AG04449 (cell line): ENCODE measurements at places on chromosomes 7 and 10.

GRCh38 chr7:155998328-155998691 lies 186.0 kb upstream of the SHH start:
- DNase-seq: no peak

GRCh38 chr7:20786049-20786412 lies 655 bp downstream of the SP8 start:
- no peak for DNase-seq

DNA sequence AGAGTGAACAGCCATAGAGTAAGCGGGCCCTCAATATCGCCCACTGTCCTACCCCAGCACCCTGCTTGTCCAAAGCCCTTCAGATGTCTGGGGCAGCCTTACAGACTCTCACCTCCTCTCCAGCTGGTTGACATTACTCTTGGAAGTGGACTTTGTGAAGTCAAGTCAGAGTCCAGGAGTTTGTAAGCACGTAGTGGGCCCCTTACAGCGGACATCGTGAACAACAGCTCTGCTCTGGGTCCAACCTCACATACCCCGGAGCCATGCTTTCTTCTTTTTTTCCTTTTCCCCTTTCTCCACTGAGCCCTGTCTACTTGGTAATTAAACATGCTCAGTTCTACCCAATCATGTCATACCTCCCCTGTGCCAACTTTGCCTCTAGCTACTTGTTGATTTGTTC lies 17.5 kb downstream of the HNRNPF start:
- DNase-seq: no peak

DNA sequence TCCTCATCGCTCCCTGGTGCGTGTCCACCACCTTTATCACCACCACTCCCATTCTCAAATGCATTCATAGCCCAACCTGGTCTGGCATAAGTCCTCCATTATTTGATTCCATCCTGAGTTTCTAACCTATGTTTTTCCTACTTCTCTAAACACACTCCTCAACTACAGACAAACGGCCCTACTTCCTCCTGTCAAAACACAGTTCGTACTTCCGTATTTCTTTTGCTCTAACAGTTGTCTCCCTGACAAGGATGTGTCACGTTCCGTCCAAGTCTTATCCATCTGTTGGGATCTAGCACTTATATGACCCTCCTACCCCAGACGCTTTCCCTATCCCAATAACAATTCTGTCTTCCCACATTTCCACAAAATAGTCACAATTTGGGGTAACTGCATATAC lies 46.8 kb downstream of the DOCK4 start:
- DNase-seq: no peak

DNA sequence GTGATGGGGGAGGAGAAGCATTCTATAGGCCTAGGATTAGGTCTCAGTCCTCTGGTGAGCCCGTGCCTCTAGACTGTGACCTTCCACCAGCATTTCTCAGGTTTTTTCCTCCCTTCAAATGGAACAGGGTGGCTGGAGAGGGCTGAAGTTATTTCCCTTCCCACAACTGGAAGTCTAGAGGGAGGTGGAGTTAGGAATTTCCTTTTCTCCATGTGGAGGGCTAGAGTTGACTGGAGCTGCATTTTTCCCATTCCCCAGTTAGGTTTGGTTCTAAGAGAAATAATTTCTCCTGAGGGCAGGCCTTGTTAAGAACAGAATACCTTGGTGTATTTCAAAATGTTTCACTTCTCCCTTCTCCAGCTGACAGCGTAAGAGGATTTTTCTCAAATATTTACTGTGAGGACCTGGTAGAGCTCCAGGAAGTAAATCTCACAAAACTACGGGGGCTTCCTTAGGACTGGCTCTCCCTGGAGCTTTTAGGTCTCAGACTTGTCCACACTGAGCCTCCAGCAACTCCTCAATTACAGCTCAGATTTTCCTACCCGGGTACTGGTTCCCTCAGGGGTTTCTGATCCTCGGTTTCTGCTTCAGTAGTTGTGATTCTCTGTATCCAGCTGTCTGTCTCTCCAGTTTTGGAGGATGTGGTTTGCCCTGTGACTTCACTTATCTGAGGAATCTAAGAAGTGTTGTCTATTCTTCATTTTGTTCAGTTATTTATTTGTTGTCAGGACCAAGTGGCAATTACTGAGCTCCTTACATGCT lies 6.0 kb upstream of the REEP3 start:
- peak; percentile 21 for DNase-seq

GRCh38 chr10:48990226-48990625 lies 50.6 kb upstream of the LRRC18 start:
- DNase-seq: no peak

GRCh38 chr7:744854-745430 lies 17.9 kb upstream of the PRKAR1B start:
- DNase-seq: no peak

GRCh38 chr10:44334621-44335184 lies 50.2 kb downstream of the CXCL12 start:
- peak; percentile 33 for DNase-seq

- DNase-seq: no peak
These were observed 62.8 kb upstream of the CUX1 start for GRCh38 chr7:101754424-101755159.

GRCh38 chr7:24255139-24255538 lies 28.9 kb upstream of the NPY start:
- DNase-seq: no peak

GRCh38 chr10:127576051-127576450 lies 26.9 kb downstream of the NPS start:
- DNase-seq: no peak

DNA sequence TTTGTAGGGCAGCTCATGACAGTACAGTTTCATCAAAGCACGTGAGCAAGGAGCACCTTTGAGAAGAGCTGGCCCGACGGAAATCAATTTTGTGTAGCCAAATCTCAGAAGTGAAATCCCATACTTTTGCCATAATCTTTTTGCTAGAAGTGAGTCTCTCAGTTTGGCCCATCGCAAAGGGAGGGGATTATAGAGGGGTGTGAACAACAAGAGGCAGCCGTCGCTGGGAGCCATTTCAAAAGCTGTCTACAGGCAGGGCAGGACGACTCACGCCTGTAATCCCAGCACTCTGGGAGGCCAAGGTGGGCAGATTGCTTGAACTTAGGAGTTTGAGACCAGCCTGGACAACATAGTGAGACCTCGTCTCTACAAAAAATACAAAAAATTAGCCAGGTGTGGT lies 599.8 kb downstream of the GALNT17 start:
- no peak for DNase-seq

DNA sequence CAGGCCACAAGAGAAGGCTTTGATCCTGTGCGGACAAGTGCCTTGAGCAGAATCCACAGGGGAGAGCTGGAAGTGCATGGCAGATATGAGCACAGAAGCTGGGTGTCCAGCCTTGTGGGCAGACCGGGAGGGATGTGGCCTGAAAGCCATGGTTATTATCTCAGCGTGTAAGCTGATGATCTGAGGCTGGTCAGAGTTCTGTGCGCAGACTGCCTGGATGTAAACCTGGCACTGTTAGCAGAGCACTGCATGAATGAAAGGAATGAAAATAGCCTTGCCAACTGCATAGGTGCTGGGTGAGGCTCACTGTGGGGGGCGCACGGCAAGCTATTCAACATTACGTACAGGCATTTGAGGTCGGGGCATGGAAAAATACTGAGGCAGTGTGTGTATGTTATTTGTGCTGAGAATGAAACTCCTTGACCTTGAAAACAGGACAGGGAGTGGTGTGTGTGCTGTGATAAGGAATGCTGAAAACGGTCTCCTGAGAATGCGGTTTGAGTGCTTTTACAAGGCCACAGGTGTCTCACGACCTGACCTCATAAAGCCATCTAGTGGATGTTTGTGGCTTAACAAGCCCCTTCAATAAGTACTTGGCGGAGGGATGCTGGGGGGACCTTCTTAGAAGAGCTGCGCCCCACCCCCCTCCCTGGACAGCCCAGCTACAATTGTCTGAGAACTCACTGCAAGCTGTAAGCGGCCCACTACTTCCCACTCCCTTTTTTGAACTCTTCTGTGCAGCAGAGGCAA lies 18.7 kb downstream of the AKR1C1 start:
- DNase-seq: no peak

GRCh38 chr10:17214526-17214925 lies 13.1 kb upstream of the TRDMT1 start:
- no peak for DNase-seq

DNA sequence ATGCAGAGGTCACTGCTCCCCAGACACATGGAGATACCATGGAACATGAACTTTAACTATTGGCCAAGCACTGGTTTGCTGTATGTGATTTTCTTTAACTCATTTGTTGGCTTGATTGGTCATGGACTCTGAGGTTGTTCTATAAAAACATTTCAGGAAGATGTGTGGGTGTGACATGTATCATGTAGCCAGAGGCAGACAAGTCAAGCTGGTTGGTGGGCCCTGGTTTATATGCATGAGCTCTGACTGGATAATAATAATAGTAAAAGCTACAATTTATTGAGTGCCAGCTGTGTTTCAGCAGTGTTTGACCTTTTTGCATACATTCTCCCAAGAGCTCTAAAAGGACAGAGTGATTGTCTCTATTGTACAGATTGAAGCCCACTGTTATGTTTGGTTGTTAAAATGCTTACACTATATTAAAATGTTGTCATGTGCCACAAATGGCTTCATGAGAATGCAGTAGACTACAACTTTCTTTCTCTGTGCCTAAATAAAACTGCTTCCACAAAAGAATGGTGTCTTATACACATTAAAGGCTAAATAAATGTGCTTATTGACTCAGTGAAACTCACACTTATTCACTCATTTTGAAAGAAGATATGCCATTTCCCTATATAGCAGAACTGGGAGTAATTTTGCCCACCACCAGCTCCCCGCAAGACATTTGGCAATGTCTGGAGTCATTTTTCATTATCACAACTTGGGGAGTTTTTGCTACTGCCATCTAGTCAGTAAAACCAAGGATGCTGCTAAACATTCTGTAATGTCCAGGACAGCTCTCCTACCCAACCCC lies 243.6 kb upstream of the NFE2L3 start:
- no peak for DNase-seq

DNA sequence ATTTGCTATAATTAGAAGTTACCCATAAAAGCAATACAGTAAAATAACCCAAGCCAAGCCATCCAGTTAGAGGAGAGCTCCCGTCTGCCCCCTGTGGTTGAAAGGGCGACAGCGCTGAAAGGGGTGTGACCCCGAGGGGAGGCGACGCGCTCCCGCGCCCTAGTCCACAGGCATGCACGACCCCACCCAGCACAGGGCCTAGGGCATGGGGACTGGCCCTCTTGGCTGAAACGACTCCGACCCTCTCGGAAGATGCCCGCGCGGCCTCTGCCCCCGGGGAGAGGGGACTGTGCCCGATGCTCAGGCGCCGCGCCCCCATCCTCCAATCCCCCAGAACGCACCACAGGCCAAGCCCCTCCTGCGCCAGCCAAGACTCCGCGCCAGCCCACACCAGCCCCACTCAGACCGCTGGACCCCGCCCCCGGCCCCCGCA lies 64.0 kb downstream of the CSGALNACT2 start:
- DNase-seq: no peak

DNA sequence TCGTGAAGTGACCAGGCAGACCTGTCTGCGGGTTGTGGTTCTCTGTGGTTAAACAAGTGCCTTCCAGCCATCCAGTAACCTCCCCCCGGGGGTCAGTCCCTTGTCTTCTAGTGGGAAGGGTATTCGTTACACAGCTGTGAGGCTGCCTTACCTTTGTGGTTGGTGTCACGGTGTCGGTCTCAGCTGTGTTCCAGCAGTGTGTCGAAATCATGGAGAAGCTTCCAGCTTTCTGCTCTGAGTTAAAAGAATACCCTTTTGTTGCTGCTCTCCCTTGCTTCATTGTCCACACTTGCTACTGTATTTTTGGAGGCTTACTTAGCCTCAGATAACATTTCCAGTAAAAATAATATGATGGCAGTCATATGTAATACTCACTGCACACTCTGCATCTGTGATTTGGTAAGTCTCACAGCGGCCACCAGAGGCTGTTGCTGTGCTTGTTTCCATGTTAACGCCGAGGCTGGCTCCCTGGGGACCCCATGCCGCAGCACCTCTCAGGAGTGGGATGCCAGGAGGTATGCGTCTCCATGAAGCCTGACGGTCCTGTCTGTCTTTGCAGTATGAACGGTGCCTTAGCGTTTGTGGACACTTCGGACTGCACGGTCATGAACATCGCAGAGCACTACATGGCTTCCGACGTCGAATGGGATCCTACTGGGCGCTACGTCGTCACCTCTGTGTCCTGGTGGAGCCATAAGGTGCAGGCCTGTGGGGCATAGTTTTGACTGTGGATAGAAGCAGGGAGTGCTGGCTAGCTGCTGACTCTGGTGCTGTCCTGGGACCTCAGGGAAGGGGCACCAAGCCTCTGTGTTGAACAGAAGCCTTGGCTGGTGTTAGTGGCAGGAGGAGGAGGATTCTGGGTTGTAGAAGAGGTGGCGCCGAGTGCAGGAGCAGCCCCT lies 20.5 kb downstream of the EIF3B start:
- DNase-seq: no peak

- no peak for DNase-seq
These were observed 20.9 kb upstream of the ARHGAP22 start for GRCh38 chr10:48625826-48626134.

GRCh38 chr7:29372351-29373090 lies 177.9 kb downstream of the CHN2 start:
- DNase-seq: no peak

DNA sequence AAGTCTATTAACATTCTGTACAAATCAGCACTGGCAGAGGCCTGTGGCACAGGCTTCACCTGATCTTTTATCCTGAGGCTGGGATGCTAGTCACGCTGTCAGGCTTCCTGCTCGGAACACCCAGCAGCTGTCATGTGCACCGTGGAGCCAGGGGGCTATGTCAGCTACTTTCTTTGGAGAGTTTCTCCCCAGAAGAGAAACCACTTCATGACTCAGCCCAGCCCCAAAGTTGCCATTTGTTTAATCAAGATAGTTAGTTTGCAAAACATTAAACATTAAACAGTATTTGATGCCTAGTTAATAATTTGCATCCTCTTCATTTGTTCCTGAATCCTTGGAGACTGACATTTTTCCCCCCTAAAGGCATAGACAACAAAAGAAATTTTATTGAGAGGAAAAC lies at the start of gene HABP2:
HABP2 (plus strand) TSS at position 353 of the 400 bp plus-strand sequence. CDS start 69 bp downstream, outside the sequence.
- DNase-seq: no peak

- no peak for DNase-seq
These were observed 116.0 kb downstream of the TRRAP start for GRCh38 chr7:98994046-98994944.

- no peak for DNase-seq
These were observed 81.0 kb downstream of the KMT2E start for GRCh38 chr7:105094966-105095365.

- DNase-seq: no peak
These were observed 14.5 kb downstream of the ANKRD7 start for GRCh38 chr7:118239014-118239413.

- no peak for DNase-seq
These were observed 229.2 kb downstream of the LRRN3 start for GRCh38 chr7:111320133-111320532.

DNA sequence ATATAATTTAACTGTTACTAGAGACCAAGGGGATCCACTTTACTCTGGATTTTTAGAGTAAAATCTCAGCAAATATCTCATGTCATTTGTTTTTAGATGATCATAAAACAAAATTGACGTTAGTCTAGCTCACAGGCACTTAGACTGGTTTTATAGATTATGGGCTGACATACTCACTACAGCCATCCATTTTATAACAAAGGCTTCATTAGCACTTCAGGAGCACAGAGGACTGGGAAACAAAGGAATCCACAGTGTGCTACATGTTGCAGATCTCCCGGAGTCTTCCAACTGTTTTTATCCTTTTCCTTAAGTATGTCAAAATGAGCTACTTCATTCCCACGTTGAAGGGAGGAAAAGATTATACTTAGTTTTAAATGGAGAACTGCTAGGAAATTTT lies 15.9 kb upstream of the SCRN1 start:
- DNase-seq: no peak
